ENCODE measurements at places on chromosomes 5 and 9.

GRCh38 chr9:113895526-113895925 lies 19.4 kb downstream of the ZNF618 start:
- DNase-seq = no peak

- peak; percentile 28 for DNase-seq
Observed at GRCh38 chr5:151675611-151676313, 11.0 kb downstream of the SPARC start.

DNA sequence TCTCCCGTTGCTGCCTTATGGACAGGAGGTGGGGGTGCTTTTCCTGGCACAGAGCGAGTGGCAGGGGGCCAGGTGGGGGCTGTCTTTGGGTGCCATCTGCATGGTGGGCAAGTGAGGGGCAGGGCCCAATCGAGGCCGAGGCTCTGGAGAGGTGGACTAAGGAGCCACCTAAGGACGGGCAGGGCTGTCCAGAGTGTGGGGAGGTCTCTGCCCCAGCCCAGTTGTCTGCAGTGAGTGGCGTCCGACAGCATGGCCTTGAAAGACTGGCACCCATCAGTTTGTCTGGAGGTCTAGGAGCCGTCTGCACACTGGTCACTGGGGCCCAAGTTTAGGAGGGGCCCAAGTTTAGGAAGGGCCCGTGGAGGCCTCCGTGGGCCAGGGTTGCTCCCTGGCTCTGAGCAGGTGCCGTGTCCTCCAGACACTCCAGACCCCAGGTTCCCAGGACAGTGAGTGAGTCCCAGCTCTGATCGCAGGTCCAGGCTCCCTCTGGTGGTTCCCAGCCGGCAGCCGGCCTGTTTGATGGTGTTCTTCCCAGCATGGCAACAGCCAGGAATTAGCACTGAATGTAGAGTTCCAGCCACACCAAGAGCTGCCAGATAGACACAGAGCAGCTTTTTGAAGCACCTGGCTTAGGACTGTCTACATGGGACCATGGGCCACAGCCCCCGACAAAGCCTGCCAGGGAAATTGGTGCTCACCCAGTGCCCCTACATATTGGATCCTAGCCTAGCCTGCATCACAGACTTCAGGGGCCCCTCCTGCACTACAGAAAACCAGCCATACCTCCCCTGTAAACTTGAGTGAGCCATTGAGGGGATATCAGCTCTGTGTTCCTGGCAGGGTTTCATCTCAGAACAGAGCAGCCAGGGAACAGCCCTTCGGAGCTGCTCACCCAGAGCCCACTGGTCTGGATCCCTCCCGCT lies 120.9 kb downstream of the WNK2 start:
- DNase-seq = peak; percentile 85

- DNase-seq = peak; percentile 54
Observed at GRCh38 chr9:13728917-13729811, 449.7 kb upstream of the MPDZ start.

DNA sequence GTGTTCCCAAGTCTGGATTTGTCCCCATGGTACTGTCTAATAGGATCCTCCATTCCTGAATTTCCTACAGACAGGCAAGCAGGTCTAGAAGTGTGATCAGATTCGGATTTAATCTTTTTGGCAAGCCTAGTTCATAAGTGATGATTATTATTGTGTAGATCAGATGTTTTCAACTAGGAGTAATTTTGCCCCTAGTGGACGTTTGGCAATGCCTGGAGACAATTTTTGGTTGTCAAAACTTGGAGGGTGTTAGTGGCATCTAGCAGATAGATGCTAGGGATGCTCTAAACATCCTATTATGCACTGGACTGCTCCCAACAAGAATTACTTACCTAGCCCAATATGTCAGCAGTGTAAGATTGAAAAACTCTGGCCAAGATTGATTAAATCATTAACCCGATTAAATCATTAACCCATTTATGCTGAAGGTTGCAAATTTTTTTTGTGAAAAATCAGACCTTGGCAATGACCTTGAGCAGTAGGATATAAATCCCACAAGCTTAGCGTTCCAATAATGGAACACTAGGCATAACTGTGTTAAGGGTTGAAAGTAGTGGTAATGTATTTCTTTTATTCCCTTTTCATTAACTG lies 28.2 kb downstream of the TCERG1 start:
- DNase-seq = no peak

DNA sequence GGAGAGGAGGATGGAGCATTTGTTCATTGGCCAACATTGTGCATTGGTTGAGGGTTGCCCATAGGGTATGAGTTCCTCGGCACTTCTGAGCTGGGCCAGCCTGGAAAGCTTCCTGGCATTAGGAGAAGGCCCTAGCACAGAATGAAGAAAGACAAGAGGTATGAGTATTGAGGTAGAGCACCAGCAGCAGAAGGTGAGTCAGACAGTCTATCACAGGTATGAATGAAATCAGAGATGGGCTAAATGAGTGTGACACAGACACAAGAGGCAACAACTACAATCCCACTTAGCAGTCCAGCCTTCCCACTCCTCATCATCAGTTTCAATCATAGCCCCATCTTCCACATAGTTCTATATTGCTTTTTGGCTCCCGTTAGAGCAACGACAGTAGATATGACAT lies 25.4 kb upstream of the TGFBR1 start:
- no peak for DNase-seq

DNA sequence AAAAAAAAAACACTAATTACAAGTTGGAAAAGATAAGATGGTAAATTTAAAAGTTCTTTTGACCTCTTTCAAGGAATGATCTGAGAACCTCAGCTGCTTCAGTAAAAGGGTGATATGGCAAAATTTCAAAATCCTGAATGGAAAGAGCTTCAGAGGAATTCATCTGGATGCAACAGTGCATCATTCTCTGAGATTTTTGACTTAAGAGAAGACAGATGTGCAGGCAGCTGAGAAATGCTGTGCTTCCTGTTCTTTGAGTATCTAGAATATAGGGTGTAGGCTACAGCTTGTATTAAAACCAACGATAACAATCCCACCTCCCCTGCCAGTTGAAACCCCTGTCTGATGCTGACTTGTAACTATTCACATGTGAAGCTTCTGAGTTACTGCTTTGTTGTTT lies 6.2 kb downstream of the FRMPD1 start:
- no peak for DNase-seq

- DNase-seq = peak; percentile 90
Observed at GRCh38 chr9:113985968-113986585, 92.0 kb downstream of the AMBP start.

DNA sequence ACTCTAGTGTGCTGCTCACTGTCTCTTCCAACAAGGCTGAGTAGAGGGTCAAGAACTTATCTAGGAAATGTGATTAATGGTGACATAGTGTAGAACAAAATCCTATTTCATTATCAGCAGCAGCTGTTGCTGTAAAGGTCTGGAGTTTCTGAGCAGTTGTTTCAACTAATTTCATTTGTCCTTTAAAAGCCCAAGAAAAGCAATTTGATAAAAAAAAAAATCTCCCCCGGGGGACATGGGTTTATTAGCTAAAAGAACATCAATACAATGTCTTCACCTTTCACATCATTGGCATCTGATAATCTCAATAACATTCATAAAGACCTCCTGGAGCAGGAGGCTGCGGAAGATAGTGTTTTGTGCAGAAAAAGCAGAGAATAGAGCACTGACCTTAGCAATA lies 468.1 kb downstream of the KCTD16 start:
- no peak for DNase-seq

DNA sequence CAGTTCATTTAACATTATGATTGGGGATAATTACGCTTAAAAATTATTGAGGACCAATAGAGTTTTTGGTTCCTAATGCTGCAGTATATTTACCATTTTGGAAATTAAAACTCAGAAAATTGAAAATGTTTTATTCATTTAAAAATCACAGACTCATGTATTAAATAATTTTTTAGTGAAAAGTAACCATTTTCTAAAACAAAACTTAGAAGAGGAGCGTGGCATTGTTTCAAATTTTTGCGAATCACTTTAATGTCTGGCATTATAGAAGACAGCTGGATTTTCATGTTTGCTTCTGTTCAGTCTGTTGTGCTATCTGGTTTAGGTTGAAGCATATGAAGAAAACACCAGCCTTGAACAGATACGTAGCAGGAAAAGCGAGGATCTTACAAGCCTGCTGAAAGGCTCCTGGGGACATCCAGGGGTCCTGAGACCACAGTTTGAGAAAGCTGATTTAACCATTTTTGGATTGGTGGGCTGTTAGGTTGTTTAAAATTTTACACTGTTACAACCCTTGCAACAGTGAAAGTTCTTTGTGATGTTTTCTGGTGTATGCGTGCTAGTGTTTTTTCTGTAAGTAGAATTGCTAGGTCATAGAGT lies 1.6 kb downstream of the ZFYVE16 start:
- peak; percentile 23 for DNase-seq

GRCh38 chr5:127844581-127845021 lies 141.4 kb downstream of the CCDC192 start:
- no peak for DNase-seq

- DNase-seq = peak; percentile 32
Observed at GRCh38 chr9:85543196-85543595, 198.6 kb downstream of the AGTPBP1 start.

DNA sequence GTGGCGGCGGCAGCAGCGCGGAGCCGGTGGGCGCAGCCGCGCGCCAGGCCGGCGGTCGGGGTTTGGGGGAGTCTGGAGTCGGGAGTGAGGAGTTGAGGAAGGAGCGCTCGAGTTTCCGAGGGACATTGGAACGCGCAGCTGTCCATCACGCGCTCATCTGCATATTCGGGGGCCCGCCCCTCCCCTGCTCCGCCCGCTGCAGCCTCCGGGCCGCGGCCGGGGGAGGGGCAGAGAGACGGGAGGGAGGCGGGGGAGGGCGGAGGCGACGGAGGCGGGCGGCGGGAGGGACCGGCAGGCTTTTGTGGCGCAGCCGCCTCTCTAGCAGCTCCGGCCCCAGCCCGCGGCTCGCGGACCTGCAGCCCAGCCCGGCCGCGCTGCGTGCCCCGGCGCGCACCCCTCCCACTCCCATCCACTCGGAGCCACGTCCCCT lies at the start of gene IRX2:
IRX2 (minus strand) TSS at position 86 of the 430 bp plus-strand sequence. CDS start 264 bp downstream, outside the sequence.
- peak; percentile 79 for DNase-seq

DNA sequence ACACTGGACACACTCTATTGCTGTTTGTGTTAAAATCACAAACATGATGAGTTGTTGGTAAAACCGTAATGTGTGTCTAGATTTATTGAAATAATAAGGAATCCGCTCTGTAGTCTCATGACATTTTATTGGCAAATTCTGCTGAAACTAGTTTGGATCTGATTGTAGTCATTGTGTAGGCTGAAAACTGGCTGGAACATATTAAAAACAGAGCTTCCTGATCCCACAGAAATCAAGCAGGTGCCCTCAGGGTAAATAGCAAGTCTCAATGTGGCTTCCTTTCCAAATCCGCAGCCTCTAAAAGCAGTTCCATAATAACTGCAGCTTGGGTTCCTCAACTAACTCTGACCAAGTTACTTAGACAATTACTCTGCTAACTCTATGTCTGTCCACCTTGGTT lies 427.5 kb upstream of the KIF2A start:
- no peak for DNase-seq

DNA sequence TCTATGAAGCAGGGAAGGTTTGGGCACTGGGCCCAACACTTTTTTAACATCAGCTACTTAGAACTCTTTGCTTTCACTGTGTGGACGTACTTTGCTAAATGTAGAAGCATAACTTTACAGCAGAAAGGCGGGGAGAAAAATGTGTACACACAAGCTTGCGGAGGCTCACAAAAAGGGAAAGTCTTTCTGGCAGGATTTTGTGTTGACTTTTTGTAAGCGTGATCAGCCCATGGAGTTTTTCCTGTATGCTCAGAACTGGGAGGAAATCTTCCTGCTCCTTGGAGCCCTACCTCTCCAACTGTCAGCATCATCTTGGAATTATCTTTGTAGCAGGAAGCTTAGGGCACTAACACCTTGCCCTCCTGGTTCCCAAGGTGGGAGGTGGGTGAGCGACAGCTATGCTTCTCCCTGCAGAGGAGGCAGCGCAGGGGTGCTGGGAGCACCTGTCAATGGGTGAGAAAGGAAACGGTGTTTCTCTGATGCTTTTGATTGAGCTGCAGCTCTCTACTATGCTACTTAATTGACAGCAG lies 321.9 kb downstream of the GADD45G start:
- no peak for DNase-seq

- peak; percentile 75 for DNase-seq
Observed at GRCh38 chr5:149422366-149423048, 43.4 kb upstream of the IL17B start.

DNA sequence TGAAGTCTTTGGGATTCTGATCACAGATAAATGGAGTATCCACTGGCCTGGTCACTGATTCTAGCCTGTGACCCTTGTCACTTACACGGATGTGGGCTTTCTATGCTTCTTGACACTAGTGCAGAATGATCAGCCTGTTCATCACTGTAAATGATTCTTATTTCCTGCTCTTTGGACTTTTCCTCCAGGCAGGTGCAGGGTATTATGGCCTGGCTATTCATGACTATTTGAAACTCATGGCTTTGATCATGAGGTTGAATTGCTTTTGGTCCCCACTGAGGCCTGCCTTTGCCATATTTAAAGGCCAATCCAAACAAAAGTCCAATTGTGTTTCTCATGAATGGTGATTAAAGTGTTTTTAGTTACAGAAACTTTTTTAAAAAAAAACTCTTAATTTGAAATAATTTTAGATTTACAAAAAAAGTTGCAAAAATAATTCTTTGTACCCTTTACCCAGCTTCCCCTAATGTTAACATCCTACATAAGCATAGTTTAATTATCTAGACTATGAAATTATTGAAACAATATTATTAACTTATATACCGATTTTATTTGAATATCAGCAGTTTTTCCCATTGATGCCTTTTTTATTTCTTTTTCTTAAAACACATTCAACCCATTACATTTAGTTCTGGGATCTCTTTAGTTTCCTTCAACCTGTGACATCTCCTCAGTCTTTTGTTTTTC lies 68.1 kb downstream of the GALNT10 start:
- no peak for DNase-seq

GRCh38 chr9:135463140-135463539 lies 16.4 kb upstream of the PPP1R26 start:
- DNase-seq = no peak

DNA sequence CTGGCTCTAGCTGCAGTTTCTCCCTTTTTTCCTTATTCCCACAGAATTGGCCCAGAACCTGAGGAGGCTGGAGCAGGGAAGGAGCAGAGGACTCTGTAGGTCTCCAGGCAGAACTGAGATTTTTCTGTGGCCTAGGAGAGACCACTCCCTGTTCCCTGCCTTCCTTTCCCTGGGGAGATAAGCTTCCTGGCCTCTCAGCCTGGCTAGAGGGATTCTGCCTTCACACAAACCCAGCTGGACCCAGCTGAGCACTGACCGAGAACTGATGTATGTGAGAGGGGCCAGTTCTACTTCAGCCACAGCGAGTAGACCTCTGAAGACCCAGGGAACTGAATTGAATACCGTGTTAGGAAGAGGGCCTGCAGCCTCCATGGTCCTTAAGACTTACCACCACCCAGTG lies 48.0 kb downstream of the RUSC2 start:
- no peak for DNase-seq

- DNase-seq = no peak
Observed at GRCh38 chr9:29312327-29312726, 1739.0 kb upstream of the C9orf72 start.

GRCh38 chr5:169637085-169637548 lies at the start of gene DOCK2:
TSS of gene DOCK2 (plus strand) at chr5:169637275. CDS start at chr5:169637327, 52 bp downstream.
- DNase-seq = no peak

DNA sequence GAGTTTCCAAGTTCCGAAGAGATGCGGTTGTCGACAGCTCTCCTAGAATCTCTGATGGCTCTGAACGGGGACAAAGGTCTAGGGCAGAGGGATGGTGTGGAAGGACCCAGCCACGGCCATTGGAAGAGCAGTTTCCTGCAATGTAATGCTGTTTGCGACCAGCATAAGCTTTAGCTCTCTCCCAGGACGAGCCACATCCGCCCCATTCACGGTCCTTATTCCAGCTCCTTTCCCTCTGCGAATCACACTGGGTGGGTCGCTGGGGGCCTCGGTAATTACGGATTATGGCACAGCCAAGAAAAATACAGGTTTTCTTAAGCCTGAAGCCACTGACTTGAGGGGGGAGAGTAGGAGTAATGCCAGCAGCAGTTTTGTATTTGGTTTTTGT lies 22.7 kb downstream of the ANXA2R start:
- no peak for DNase-seq
